ENCODE measurements at places on chromosomes 7 and 10. TPM values are rescaled to one million over a fixed set of nuclear protein-coding genes. Genes with fewer than 3 reads are reported as not detected.

RTKN2 gene
- total RNA-seq = 7.5 TPM

SMO gene
- total RNA-seq = 8.7 TPM

SEMA4G gene
- total RNA-seq = 8.0 TPM

HHEX gene
- total RNA-seq = 1.6 TPM

ADAM22 gene
- total RNA-seq = 90.6 TPM

CTAGE4 gene
- 0.31 TPM for total RNA-seq

VGF gene
- total RNA-seq = 9.7 TPM

IFIT1 gene
- 10.0 TPM for total RNA-seq

NACAD gene
- total RNA-seq = 5.5 TPM

ATXN7L1 gene
- 12.3 TPM for total RNA-seq

LDB1 gene
- 70.8 TPM for total RNA-seq

ABCB4 gene
- 0.47 TPM for total RNA-seq

VSIR gene
- 8.1 TPM for total RNA-seq

TRPV5 gene
- total RNA-seq = 0.31 TPM
